ENCODE measurements at places on chromosomes 11 and 22.

DNA sequence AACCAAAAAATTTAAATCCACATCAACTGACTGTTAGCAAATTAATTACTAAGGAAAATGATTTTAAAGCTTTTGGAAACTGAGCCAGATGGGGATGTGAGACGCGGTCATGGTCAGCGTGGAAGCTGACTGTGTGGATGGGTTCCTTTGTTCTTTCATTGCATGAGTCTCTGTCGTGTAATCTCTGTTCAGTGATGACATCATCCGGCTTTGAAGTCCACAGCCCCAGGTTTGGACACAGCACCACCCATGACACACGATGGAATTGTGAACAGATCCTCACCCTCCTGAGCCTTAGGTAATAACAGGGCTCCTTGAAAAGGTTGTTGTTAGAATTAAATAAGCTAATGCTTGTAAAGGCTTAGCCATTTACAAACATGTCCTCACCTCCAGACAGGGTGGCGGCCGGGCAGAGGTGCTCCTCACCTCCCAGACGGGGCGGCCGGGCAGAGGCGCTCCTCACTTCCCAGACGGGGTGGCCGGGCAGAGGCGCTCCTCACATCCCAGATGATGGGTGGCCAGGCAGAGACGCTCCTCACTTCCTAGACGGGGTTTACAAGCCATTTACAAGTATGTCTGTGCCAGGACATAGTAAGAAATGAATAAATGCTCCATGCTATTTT, 677.3 kb downstream of the TBC1D22A start:
- DNase-seq = no peak

GRCh38 chr22:49010901-49011300, 816.8 kb downstream of the BRD1 start:
- no peak for DNase-seq

DNA sequence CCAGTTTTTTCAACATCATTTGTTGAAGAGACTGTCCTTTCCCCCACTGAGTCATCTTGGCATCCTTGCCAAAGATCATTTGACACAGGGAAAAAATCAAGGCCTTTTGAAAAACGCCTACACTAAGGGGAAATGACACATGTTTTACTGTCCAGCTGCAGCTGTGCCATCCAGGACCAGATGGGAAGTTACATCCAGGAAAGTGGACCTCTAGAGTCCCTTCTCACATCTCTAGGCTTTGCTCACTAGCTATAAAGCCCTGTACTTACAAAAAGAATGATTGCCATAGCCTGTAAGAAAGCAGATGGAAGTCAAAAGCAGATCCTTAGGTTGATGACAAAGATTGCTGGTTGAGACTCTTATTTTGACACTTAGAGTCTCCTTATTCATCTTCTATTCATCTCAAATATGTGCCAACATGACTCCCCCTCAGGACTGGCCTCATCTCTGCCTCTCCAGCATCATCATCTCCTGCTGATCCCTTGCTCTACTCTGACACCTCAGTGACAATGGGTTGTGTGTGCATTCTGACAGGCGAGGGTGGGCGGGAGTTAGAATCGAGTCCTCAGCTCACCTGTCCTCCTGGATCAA, 22.8 kb downstream of the OSBP2 start:
- no peak for DNase-seq

DNA sequence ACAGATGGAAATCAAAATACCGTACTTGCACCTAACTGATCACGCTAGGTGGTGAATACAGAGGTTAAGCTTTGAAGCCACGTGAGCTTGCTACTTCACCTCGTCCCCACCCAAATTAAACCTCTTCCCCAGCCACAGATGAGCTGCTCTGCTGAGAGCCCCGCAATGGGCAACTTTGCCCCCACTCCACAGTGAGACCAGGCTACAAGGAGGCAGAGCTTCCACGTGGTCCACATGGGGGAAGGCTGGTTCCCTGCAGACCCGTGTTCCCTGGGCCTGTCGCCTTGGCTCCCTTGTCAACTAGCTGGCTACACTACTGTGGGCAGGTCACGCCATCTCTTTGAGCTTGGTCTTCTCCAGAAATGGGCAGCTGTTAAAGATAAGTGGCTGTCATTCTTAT, 10.9 kb downstream of the CD5 start:
- no peak for DNase-seq

- no peak for DNase-seq
Measured at GRCh38 chr11:68226421-68226820, 13.3 kb upstream of the KMT5B start.

DNA sequence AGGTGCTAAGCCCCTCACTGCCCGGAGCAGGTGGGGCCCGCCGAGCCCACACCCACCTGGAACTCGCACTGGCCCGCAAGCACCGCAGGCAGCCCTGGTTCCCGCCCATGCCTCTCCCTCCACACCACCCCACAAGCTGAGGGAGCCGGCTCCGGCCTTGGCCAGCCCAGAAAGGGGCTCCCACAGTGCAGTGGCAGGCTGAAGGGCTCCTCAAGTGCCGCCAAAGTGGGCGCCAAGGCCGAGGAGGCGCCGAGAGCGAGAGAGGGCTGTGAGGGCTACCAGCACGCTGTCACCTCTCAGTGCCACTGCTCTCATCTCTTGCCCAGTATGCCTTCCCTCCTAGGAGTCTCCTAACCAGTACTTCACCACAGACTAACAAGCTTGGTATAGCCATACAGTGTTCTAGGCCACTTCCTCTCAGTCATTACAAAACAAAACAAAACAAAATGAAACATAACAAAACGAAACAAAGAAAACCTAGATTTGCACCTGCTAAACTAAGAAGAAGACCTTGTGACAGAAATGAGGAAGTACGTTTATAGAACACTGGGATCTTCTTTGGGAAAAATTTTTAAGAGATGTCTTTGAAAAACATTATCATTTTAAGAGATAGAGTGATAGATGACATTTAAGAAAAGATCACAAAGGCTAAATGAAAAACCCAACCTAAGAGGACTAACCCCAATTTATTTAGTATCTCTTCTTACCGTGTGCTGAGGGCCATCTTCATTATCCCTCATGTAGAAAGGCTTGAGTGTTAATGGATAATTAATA, 47.7 kb upstream of the GAB2 start:
- no peak for DNase-seq

DNA sequence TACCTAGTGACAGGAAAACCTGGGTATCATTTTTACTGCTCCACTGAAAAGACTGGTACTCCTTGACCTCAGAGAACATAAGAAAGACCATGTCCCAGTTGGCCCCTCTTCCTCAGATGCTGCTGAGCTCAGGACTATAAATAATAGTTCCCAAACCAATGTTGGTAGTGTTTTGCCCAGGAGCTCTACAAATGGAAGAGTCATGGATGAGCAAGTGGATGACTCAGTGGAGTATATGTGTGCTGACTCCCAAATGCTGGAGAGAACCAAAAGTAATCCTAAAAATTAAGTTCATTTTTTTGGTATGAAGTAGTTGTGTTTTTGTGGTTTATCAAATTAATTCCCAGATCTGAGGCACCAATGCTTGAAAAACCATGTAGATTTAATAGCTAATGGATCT, 482.0 kb downstream of the KCNA4 start:
- DNase-seq = no peak

DNA sequence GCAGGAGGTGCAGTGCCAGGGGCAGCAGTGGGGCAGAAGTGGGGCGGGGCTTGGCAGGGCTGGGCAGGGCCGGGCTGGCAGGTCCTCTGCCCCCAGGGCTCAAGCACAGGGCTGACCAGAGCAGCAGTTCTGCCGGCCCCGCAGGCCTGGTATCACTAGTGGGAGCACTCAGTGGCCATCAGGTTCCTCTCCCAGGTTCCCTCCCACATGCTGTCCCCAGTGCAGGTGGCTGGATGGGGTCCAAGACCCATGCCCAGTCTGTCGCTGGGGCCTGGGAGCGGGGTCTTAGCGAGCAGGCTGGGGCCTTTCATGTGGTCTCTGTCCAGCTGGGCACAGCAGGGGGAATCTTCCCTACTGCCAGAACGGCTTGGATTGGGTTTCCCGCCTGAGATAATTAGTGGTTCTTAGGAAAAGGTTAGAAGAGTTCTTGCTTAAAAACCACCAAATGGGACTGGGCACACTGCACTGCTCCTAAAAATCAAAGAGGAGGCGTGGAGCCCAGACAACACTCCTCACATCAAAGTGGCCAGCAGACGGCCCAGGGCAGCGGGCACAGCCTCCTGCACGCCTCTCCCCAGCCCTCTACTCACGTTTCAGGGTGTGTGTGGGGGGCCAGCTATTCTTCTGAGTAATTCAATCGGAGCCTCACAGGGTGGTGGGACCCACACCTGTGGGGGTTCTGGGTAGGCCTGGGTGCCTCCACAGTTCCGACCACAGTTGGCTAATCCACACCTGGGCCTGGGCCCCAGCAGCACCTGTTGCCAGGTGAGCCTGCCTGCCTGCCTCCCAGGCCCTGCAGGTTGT, 45.6 kb downstream of the TPCN2 start:
- DNase-seq = no peak

- DNase-seq = no peak
Measured at GRCh38 chr11:128424271-128424711, 163.1 kb downstream of the ETS1 start.

GRCh38 chr11:69654001-69654659, 13.2 kb downstream of the CCND1 start:
- no peak for DNase-seq

DNA sequence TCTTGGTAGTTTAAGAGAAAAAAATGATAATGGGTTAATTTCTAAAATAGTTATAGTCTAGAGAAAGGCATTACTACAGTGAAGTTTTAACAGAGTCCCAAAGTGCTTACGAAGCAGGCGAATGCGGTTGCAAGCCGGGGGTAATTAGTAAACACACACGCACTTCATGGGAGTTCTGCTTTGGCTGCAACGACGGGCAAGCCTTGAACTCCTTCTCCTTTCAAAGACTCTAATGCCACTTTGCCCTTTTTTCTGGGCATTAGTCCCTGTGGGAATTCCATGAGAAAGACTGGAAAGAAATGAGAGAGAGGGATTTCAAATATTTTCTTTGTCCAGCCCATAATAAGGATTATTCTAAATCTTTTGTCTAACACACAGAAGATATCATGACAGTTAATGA, 66.1 kb downstream of the TENM4 start:
- DNase-seq = no peak

- DNase-seq = no peak
Measured at GRCh38 chr22:46934746-46935491, 172.5 kb downstream of the TBC1D22A start.

DNA sequence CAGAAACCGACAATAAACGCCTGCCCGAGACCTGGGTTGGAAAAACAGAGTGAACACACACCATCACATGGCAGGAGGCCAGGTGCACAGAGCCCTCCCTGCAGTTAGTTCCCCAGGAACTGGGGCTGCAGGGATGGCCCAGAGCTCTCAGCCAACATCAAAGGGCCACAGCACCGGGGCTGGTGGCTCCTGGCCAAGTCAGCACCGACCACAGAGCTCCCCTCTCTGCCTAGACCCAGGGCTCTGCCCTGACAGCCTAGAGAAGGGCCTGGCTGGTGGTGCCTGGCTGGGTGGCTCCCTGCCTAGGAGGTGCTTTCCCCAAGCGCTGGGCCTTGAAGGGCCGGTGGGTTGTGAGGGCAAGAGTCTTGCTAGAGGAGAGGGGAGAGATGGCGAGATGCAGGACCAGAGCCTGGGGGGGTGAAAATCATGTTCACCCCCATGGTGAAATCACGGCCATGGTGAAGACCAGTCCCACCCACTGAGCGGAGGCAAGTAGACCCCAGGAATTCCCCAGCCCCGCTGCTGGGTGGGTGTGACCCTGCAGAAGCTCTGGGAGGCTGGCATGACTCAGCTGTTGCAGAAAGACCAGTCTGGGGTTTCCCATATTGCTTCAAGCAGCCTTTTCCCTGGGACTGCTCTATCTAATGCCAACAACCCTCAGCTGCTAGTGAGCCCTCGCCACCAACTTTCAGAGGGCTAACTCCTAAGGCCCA, 7.2 kb upstream of the BID start:
- DNase-seq = no peak

GRCh38 chr11:116989184-116989583, 109.0 kb downstream of the SIK3 start:
- DNase-seq = no peak

DNA sequence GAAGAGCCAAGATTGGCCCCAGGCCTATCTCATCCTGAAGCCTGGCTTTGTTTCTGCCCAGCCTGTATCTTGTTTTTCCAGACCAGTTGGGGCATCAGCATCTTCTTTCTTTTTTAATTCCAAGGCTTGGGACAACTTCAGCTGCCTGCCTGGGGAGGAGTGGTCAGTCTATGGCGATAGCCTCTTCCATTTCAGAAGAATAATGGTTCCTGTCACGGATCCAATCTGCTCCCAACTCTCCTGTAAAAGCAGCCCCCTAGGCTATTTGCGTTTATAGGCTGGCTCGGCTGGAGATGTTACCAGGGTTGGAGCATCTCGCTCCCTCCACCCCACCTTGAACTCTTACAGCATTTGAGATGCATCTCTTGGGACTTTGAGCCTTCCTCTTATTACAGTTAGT, 145.2 kb upstream of the CADM1 start:
- DNase-seq = no peak

GRCh38 chr11:43359422-43359818, 700 bp downstream of the TTC17 start:
- DNase-seq = no peak

GRCh38 chr22:41094041-41094593, 1.7 kb downstream of the EP300 start:
- DNase-seq = no peak

DNA sequence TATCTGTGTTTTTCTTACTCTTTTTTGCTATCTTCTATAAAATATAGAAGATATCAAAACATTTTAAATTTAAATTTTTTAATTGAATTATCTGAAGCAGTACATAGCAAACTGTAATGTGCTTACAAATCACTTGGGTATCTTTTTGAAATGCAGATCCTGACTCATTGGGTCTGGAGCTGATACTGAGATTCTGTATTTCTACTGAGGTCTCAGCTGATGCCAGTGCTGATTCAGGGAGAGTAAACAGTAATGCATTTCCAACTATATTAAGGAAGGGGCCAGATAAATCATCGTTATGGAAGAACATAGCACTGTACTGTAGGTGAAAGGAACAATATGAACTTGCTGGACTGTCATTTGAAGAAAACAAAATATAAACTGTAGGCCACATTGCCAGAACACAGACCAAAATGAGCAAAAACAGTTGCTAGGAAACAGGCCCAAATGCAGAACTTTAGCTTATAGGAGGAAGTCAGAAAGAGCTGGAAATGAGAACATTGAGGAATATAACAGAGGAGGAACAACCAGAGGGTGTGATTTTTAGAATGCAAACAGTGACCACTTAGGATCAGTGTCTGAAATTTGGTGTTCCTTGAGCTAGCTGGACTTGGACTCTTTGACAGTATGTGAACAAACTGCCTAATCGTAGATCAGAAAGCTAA, 3.3 kb downstream of the ARL14EP start:
- DNase-seq = no peak

DNA sequence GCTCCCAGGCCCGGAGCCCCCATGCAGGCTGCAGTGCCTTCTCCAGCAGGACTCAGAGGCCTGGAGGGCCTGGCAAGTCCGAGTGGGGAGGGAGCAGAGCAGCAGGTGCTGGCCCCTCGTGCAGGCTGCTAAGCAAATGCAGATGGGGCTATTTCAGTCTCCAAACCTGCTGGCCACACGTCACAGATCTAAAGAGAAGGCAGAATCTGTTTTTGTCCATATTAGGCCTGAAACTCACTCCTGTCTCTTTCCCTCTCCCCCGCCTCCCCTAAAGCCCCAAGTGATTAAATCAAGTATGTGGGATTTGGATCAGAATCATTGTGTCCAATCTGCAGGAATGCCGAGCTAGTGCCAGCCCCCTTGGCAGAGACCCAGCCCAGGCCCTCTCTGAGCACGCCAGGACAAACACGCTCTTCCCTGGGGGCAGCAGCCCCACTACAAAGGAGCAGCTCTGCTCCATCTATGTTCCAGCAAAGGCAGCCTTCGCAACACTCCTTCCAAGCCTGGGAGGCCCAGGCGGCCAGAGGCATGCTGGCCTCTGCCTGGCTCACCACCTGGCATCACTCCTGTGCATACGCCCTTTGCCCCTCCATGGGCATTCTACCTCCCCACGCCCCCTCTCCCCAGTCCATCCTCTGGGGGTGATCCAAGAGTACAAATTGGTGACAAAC, 26.5 kb downstream of the RPL27A start:
- DNase-seq = peak; percentile 79

Data from thoracic aorta (tissue), 2 donors.